ENCODE measurements at places on chromosomes 6 and 20.

- DNase-seq, result no peak
Measured at GRCh38 chr6:48404927-48405326, 293.9 kb upstream of the PTCHD4 start.

GRCh38 chr6:112680091-112680490 is 333.0 kb downstream of the RFPL4B start:
- DNase-seq, result no peak

DNA sequence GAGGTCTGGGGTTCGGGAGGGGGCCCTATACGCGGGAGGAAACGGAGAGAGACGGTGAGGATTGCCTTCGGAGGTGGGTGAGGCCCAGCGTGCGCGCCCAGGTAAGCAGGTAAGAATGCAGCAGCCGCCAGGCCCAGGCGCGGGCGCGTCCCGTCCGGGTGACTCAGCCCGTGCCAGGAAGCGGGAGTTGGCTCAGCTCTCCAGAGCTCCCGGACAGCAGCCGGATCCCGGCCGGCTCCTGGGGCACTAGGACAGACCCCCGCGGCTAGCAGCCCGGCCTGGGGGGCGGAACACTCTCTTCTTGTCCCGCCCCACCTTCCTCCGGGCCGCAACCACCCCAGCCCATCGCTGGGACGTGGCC is 1.5 kb upstream of the MDFI start:
- DNase-seq, result no peak

GRCh38 chr20:49729780-49730179 is 16.1 kb upstream of the B4GALT5 start:
- DNase-seq, result no peak

GRCh38 chr6:25671652-25672051 is 19.6 kb downstream of the SCGN start:
- DNase-seq, result no peak

DNA sequence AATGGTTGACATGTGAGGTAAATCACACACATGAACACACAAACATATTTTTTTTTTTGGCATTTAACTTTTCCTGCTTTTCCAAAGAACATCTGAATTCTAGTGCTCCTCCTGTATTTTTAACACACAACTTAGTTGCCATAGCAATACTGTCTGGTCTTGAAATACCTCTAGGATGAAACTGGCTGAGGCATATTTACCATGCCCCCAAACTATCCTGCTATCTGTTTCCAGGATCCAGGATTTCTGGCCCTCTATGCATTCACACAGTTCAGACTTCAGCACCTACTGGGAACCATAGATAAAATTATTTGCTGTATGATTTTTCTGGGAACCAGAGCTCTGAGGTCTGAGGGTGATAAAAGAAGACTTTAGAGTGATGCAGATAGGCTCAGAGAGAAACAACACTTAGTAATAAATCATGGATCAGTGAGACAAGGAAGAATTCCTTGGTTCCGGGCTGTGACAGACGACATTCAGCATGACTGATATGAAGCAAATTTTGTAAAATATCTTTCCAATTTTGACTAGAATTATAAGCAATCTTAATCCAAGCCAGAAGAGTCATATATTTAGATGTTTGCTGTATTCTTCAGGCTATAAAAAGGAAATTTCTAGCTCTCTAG is 359.7 kb downstream of the BTBD9 start:
- DNase-seq, result no peak

DNA sequence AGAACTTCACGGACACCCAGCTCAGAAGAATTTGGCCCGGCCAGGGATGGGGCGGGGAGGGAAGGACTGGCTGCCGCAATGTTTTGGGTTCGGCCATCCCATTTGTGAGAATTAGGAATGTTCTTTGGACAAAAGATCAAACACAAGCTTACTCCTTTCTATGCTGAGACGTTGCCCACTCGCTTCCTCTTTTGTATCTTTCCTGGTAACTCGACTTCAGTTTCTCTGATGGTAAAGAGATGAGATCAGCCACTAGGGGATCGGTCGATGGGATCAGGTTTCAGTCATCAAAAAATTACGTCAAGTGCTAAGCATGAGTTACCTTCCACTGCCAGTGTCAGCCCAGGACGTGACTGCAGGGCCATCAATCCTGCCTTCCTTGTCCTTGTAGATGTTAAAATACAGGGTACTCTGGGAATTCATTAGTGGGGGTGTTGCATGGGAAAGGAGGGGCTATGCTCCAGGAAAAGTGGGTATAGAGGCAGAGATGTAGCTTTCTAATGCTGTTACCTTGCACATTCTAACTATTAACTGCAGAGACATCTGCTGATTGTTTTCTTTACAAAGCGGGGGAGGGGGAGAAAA is 190.2 kb downstream of the TSHZ2 start:
- DNase-seq, result no peak

DNA sequence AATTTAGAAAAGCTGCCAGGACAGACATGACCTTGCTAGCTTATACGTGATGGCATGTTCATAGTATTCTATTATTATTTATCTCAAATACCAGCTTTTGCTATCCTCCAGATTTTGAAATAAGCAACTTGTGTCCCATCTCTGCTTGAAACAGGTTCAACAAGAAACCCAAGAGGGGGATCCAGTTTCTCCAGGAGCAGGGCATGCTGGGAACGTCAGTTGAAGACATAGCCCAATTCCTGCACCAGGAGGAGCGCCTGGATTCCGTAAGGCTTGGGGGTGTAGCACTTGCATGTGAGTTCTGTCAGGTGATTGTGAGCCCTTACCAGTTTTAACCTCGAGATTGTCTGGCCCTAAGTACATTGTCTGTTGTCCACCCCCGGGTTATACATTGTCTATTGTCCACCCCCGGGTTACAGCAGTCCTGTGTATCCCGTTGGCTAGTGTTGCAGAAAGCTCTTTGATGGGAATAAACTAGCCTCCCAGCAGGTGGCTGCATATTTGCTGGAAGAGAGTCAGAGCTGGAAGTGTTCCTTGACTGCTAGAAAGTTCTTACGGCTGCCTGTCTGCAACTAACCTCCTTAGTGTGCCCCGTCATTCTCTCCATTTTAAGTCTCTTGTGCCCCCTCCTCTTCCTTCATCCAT is 61.4 kb upstream of the CSE1L start:
- no peak for DNase-seq

DNA sequence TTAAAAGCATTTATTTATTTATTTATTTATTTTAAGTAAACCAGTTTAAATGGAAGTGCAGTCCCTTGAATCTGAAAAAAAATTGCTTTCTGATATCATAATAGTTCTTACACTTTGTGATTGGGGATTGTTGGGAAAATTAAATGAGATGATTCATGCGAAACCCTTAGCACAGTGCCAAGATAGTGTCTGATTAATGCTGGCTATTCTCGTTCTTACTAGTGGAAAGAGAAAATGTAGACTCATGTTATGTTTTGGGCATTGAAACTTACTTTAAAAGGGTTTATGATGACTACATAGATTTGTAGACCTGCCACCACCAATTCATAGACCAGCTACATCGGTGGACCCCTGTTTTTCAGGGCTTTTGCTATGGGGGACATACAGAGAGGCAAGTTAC is 229.2 kb upstream of the ZFP64 start:
- DNase-seq, result no peak

DNA sequence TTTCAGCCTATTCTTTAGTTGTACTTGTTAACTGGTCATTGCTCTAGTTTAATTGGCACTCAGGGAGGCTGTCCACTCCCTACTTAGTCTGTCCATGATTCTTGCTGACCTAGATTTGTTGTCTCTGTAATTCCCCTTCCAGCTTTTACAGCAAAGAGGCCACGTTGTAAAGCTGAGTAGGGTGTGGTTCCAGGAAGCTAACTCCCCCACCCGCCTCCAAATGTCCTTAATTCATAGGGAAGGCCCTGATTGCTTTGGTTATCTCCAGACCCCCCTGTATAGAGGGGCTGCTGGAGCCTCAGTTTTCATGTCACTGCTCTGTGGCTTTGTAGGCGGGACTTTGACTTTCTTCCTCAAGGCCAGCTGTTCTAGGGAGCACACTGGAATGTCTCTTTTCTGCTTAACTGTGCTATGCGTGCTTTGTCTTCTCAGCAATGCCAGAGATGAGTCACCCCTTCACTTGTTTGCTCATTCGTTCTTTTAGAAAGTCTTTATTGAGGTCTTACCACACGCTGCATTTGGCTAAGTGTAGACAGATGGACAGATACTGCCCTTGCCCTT is 175.1 kb upstream of the JAG1 start:
- no peak for DNase-seq

GRCh38 chr6:147503587-147503986 is 4.9 kb upstream of the SAMD5 start:
- no peak for DNase-seq

DNA sequence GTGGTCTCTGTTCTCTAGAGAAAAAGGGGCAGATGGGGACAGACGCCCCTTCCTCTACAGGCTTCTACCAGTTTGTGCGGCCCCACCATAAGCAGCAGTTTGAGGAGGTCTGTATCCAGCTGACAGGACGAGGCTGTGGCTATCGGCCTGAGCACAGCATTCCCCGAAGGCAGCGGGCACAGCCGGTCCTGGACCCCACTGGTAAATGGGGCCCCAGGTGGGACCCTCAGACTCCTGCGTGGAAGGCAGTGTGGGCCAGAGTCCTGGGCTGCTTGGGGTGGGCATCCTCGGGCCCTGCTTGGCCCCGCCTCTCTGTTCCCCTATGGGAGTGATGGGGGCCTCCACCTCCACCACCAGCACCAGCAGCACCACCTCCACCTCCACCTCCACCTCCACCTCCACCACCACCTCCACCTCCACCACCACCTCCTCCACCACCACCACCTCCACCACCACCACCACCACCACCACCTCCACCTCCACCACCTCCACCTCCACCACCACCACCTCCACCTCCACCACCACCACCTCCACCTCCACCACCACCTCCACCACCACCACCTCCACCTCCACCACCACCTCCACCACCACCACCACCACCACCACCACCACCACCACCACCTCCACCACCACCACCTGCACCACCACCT is 3.2 kb upstream of the TNFRSF6B start:
- DNase-seq, result no peak

DNA sequence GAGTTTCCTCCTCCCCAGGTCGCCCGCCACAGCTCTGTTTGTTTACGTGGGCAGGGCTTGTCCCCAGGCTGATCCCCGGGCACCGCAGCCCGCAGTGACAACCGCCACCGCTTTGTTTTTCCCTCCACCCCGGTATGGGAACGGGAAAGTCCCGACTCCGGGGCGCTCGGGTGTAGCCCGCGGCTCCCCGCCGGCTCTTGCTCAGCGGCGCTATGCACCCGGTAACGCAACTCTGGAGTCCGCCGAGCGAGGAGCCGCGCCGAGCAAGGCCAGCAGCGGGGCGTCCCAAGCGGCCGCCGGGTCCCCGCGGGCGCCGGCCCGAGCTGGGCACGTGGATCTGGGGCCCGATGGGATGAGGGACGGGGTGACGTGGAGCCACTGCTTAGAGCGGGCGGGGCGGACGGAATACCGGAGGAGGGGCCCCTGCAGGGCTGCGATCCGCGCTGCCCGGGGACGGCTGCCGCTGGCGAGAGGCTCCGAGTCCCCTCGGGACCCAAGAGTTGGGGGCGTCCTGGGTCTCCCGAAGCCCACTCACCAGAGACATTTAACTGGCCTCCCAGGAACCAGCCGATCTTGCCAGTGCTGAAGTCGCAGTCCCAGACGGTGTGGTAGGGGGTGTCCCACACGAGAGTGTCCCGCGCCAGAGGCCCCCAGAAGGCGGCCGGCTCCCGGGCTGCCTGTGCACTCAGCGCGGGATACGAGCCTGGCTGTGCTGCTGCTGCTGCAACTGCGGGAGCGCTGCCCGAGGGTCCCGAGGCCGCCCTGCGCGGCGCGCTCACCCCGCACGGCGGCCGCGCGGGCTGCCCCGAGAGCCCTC is 497 bp downstream of the ACSS1 start:
- no peak for DNase-seq

DNA sequence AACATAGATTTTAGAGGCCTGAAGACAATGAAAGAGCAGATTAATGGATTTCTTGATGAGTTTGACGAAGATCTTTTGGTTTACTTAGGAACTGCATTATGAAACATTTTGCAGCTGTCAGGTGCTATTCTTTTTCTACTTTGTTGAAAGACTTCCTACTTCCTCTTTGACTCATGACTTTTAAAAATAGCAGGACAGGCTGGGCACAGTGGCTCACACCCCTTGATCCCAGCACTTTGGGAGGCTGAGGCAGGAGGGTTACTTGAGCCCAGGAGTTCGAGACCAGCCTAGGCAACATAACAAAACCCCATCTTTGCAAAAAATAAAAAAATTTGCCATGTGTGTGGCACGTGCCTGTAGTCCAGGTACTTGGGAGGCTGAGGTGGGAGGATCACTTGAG is 52.0 kb downstream of the ITCH start:
- no peak for DNase-seq

DNA sequence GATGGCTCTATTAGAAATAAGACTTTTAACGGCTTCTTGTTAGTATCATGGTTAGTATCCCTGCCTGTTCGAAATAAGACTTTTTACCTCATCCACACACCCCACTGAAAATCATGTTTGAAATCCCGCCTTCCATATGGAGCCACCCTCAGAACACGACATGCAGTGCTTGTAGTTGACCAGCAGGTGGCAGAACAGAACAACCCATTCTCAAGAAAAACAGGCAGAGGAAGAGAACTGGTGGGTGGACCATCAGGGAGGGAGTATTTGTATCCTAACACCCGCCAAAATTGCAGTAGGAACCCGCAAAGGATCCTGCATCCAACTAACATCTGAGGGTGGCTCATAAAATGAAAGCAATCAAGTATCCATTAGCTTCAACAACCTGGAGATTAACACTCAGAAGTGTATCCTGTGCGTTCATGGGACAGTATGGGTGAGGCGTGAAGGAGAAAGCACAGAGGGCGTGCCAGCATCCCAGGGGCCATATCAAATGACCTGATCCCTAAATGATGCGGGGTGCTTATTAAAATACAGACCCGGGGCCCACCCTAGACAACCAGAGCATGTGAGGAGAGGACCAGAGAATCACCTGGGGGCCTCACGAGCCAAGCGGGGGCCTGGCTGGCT is 89.6 kb upstream of the NHSL1 start:
- no peak for DNase-seq

DNA sequence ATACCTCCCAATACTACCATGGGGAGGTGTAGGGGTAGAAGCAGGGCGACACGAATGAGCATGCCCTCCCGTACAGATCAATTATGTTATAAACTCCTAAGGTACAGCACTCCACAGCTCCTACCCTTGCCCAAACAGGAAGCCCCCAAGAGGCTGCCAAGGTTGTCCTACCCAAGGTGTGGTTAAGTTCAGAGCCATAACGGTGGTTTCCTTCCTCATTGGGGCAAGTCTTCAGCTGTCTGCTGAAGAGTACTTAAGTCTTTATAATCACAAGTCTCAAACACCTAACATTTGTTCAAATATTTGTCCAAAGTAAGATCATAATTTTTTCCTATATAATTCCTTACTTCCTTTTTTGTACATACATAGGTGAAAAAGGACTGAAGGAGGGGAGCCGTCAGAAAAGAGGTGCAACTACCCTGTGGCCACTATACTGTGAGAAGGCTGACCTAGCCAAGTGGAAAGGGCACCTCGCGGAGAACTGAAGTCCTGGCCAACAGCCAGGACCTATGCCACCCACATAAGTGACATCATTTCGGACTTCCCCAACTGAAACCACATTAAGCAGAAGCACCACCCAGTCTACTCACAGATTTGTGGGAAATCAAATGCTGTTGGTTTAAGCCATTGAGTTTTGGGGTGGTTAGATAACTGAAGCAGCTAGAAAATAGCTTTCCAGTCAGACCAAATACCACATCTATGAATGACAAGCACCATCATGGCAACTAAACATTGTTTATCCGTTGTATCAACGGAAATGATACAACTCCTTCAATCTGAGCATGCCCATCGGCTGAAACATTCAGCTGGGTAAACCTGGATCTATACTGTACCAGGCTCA is 2.9 kb upstream of the RAB22A start:
- no peak for DNase-seq
